ENCODE measurements at places on chromosomes 12 and 14. TPM values are rescaled to one million over a fixed set of nuclear protein-coding genes. Genes with fewer than 3 reads are reported as not detected.

DNA sequence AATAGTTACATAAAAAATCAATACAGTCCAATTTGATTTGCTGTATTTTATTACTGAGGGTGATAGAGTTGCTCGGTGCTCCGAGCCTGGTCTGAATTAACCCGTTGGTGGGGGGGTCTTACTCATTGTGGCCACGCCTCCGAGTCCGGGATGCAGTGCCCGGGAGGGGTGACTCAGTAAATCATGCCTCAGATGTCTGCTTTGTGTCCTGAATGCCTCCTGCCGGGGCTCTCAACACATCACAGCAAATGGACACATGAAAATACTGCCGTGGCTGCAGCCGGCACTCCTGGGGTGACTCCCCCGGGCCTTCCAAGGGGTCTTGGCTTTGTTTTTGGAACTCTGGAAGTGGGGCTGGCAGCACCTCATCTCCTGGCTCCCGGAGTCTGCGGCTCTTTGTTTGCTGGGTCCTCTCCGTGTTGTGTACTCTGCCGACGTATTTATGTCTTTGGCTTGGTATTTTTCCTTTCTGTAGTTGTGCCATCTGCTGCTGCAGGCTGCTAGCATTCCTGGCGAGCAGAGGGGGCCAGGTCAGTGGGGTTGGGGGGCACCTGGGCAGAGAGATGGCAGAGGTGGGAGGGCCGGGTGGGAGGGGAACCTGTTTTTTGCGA lies 129.0 kb downstream of the AACS start:
- no peak overlapping the region for H3K27ac ChIP-seq
- H3K36me3 ChIP-seq = no peaks in the 10 kb centered on the region
- H3K27me3 ChIP-seq = peaks cover 14% of the 10 kb centered on the region
- no peak overlapping the region for H3K4me3 ChIP-seq

DNA sequence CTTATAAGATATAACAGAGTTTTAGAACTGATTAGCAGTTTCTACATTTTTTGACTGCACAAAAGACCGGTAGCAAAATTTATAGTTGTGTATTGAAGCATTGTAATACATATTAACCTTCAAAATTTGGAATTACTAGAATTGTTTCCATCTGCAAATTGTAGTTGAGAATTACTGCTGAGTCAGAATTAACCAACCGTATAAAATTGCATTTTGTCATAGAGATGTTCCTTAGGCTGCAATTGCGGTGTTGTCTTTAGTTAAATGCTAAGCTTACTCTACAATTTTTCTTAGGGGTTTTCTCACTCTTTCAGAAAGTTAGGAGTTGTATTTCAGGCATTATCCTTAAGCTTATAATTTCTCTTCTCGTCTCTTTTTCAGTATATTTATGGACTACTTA lies 132.2 kb downstream of the PLEKHA5 start:
- H3K27me3 ChIP-seq = no peaks in the 10 kb centered on the region
- no peak overlapping the region for H3K27ac ChIP-seq
- no peak for DNase-seq
- no peak overlapping the region for H3K4me3 ChIP-seq

Gene PAN2
- total RNA-seq = 68.0 TPM

DNA sequence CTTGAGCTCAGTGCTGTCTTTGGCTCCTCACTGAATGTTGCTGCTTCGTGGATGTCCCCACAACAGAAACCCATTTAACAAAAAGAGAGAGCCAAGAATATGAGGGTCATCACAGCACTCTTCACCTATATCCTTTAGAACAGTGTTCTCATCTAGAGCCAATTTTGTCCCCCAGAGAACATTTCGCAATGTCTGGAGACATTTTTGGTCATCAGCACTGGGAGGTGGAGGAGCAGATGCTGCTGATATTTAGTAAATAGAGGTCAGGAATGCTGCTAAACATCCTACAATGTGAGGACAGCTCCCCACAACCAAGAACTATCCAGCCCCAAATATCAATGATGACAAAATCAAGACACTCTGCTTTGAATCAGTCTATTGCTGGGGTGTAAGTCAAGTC lies 92.5 kb downstream of the BBS10 start:
- no peaks in the 10 kb centered on the region for H3K27me3 ChIP-seq
- no peaks in the 10 kb centered on the region for H3K4me1 ChIP-seq
- DNase-seq = no peak
- H3K36me3 ChIP-seq = no peaks in the 10 kb centered on the region
- H3K27ac ChIP-seq = no peak overlapping the region

DNA sequence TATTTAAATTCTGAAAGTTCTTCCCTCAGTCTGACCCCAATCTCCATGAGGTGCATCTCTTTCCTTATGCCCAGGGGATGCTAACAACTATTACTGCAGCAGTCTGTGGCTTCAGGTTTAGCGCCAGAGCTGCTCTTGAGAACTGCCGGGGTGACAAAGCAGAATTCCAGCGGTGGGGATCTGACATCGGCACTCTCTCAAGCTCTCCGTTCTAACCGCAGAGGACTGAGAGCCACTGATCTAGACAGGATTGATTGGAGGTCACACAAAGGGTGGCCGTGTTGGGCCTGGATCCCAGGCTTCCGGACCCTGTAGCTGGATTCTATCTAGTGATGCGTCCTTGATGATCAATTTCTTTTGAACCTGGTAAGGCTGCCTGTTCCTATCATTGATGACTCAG lies 155.6 kb upstream of the TMEM132C start:
- no peak for DNase-seq
- no peak overlapping the region for H3K27ac ChIP-seq
- no peak overlapping the region for H3K4me3 ChIP-seq
- H3K27me3 ChIP-seq = no peaks in the 10 kb centered on the region
- H3K4me1 ChIP-seq = no peaks in the 10 kb centered on the region
- no peaks in the 10 kb centered on the region for H3K36me3 ChIP-seq

Gene MSI1
- total RNA-seq = 11.7 TPM

- no peak for DNase-seq
- H3K4me3 ChIP-seq = no peak overlapping the region
- no peaks in the 10 kb centered on the region for H3K4me1 ChIP-seq
- no peaks in the 10 kb centered on the region for H3K36me3 ChIP-seq
Measured at GRCh38 chr12:20063116-20063515, 305.2 kb upstream of the PDE3A start.

Gene IL23A
- 0.27 TPM for total RNA-seq

Gene KRT78
- total RNA-seq = not detected

GRCh38 chr12:14854586-14855183 lies 11.4 kb upstream of the ART4 start:
- H3K27ac ChIP-seq = no peak overlapping the region
- H3K36me3 ChIP-seq = no peaks in the 10 kb centered on the region
- no peak overlapping the region for H3K4me3 ChIP-seq
- no peaks in the 10 kb centered on the region for H3K4me1 ChIP-seq

GRCh38 chr12:12054993-12055392 lies 15.7 kb upstream of the BCL2L14 start:
- no peaks in the 10 kb centered on the region for H3K4me1 ChIP-seq
- no peaks in the 10 kb centered on the region for H3K36me3 ChIP-seq
- H3K27me3 ChIP-seq = no peaks in the 10 kb centered on the region
- DNase-seq = no peak
- H3K4me3 ChIP-seq = no peak overlapping the region

Gene KRT74
- total RNA-seq = not detected

GRCh38 chr14:104801520-104802393 lies 856 bp downstream of the ZBTB42 start:
- DNase-seq = no peak
- no peaks in the 10 kb centered on the region for H3K27me3 ChIP-seq
- peak overlapping the region; percentile 89 for H3K27ac ChIP-seq
- H3K36me3 ChIP-seq = no peaks in the 10 kb centered on the region

Gene CLEC4D
- total RNA-seq = not detected

DNA sequence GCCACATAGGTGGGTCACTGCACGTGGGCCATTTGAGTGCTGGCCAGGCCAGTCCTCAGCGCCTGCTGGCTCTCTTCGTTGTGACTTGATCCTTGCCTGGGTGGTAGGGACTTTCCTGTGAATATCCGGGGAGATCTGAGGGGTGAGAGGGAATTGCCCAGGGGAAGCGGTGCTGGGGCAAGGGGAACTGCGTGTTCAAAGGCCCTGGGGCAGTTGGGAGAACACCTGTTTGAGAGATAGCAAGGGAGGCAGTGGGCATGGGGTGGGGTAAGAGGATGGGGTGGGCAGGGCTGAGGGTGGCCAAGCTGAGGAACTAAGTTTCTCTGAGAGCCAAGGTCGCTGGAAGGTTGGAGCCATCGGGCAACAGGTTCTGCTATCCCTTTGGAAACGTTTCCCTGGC lies 25.0 kb downstream of the SETD1B start:
- H3K4me3 ChIP-seq = no peak overlapping the region
- H3K27ac ChIP-seq = no peak overlapping the region
- H3K27me3 ChIP-seq = no peaks in the 10 kb centered on the region
- H3K36me3 ChIP-seq = peaks cover 20% of the 10 kb centered on the region
- no peaks in the 10 kb centered on the region for H3K4me1 ChIP-seq

Data from colonic mucosa (tissue), 4 donors.